ENCODE measurements at places on chromosomes 11 and 22.

GRCh38 chr11:77175869-77176539 lies 48.0 kb downstream of the MYO7A start:
- DNase-seq: no peak

- no peak for DNase-seq
These were observed 30.7 kb downstream of the PPP2R1B start for GRCh38 chr11:111735262-111736116.

DNA sequence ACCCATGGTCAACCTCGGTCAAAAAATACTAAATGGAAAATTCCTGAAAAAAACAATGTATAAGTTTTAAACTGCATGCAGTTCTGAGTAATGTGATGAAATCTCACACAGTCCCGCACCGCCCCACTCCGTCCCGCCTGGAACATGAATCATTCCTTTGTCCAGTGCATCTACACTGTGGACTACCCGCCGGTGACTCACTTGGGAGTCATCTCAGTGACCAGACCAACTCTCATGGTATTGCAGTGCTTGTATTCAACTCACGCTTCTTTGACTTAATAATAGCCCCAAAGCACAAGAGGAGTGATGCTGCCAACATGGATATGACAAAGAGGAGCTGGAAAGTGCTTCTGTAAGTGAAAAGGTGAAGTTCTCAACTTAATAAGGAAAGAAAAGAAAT lies 48.8 kb downstream of the ARHGAP32 start:
- no peak for DNase-seq

DNA sequence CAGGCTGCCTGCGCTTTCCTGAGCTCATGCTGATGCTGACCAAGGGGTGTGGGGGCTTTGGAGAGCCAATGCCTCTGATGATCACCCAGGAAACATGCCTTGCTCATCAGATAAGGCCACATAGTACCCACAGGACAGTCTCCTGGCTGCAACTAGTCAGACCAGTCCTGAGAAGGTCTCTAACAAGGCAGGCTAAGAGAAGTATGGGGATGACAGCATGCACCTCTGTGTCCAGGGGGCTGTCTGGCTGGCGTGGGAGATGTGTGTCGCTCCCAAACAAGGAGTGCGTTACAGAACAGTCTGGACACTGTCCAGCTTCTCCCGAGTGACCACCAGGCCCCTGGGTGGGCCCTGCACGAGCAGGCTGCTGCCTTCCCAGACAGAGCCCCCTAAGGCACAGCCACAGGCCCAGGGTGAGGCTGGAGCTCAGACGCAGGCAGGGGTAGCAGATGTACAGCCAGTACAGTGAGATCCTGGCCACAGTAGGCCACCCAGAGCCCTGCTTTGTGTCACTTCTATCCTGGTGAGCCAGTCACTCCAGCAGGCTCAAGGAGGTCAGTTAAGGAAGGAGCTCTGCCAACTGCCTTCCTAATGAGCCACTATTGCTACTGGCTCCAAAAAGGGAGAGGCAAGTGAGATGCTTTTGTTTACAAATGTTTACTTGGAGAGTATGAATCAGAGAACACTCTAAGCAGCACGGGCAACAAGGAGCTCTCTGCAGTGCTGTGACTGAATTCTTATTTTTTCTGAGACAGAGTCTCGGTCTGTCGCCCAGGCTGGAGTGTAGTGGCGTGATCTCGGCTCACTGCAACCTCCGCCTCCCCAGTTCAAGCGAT lies 66.0 kb upstream of the CLTCL1 start:
- DNase-seq: no peak

DNA sequence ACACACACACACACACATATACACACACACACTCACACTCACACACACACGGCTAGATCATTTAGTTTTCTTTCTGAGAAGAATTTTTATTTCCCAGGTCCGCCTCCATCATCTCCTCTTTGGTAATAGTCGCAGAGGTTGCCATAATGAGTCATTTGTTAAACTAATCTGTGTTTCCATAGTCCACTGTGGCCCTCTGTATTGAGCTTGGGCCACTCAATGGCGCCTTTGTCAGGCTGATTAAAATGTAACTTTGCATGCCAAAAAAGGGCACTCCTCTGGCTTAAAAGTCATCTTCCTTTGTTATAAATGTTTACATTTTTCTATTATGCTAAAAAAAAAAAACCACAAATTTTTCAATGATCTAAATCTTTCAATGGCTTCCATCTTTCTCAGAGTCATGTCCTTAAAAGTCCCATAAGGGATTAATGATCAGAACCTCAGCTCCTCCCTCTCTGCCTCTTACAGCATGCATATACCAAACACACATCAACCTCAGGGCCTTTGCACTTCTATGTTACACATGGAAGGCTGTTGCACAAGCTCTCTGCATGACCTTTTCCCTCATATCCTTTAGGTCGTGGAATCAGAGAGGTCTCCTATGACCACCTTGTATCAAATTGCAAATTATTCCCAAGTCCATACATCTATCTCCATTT lies 35.3 kb downstream of the EHF start:
- no peak for DNase-seq

DNA sequence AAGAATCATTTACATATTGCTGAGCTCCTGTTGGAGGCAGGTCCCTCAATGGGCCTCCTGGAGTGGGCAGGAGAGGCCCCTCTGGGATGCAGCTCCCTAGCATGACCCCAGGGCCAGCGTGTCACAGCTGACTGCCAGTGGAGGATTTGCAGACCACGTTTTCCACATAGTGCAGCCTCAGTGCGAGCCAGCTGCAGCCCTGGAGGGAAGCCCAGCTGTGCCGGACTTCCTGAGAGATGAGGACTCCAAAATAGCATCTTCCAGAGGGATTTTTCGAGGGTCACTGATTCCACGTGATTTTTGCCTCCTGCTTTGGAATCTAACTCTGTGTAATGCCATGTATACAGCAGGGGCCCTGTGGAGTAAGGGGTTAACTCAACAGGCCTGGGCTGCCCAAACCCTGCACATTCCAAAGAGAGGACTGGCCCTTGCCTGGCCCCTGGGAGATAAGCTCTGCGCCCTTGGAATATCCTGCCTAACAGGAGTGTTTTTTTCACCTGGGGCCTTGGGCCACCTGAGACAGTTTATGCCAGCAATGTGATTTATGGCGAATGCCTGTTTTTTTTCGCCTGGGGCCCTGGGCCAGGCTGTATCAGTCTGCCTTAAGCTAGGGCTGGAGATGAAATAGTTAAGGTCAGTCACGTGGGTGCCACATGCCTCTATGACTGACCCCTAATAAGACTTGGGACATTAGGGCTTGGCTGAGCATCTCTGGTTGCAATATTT lies 47.4 kb downstream of the RPS6KA4 start:
- DNase-seq: no peak

DNA sequence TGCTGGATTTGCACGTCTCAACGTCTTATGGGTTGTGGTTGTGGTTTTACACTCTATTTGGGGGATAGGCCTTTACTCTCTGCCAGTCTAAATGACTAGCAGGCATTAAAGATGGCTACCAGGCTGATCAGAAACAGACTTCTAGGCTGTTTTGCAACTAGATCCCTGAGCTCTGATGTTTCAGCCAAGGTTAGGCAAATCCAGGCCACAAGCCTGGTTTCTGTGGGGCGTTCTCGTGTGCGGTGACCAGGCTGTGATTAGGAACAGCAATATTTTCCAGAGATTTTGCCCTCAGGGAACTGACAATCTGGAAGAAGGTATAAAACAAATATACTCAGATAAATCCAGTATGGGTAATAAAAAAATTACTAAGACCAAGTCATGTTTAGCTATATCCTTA lies 502.4 kb downstream of the INSC start:
- DNase-seq: no peak

GRCh38 chr11:134355656-134356055 lies 23.9 kb downstream of the GLB1L2 start:
- DNase-seq: no peak

GRCh38 chr11:116778556-116778955 lies 5.8 kb upstream of the BUD13 start:
- DNase-seq: no peak

DNA sequence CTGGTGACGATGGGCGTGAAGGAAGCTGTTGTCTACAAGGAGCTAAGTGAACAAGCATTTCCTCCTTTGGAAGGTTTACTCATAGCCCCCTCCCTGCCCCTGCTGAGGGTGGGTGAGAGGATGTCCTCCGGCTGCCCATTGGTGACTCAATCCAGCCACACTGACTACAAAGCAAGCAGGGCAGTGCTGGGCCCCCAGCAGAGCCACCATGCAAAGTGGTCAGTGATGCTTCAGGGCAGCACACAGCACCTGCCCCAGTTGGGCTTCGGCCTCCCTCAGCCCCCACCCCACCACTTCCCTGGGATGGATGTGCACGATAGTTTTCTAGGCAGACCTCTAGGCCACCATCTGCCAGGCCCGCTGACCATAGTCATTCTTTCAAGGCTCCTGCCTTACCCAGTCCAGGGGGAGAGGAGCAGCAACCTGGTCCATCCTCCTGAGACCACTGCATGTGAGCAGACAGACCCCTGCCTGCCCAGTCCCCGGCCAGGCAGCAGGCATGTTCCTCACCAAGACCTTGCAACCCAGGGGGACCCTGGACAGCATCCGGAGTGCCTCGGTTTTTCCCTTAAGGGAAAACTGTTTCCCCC lies 125.1 kb downstream of the BCR start:
- DNase-seq: no peak

DNA sequence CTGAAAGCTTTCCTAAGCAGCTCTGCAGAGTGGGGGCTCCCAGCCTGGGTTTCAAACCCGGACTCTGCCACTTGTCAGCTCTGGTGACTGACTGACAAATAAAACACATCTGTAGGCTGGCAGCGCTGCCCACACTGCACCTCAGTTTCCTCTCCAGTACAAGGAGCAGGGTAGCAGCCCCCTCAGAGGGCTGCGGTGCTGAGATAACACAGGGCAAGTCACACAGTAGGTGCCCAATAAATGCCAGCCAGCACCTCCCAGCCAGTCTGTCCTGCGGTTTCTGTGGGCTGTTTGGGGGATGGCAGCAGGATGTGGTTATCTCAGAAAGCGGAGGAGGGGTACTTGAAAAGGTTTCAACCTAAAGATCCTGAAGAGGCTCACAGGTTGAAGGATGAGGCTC lies 1.5 kb downstream of the SYT12 start:
- peak; percentile 31 for DNase-seq
